ENCODE measurements at places on chromosomes 6 and 20.

DNA sequence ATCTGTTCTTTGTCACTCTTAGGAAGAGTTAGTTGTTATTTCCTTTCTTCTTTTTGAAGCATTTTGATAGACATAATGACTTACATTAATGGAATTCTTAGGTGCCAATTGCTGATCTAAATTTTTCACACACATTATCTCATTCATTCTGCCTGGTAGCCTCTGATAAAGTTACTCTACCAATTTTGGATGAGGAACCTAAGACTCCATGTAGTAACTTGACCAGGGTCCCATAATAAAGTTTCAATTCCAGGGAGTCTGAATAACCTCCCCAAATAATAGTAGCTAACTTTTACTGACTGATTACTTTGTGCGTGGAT lies 73.2 kb upstream of the CITED2 start:
- DNase-seq = no peak

GRCh38 chr20:47711046-47711752 lies 74.1 kb downstream of the SULF2 start:
- DNase-seq = no peak

DNA sequence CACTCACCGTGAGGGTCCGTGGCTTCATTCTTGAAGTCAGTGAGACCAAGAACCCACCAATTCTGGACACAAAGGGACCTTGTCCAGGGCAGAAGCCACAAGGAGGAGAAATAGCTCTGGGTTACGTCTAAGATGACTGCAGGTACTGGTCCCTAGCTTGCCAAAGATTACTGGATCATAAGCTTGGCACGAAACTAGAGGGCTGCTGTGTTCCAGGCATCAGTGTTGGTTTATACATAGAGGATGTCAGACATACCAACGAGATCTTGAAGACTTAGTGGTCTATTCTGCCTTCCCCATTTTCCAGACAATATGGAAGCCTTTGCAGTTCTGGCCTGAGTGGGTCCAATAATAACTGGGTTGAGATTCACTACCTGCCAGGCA lies 175.7 kb downstream of the TBX18 start:
- DNase-seq = no peak

- no peak for DNase-seq
Measured at GRCh38 chr6:81362246-81362645, 390.2 kb downstream of the TENT5A start.

DNA sequence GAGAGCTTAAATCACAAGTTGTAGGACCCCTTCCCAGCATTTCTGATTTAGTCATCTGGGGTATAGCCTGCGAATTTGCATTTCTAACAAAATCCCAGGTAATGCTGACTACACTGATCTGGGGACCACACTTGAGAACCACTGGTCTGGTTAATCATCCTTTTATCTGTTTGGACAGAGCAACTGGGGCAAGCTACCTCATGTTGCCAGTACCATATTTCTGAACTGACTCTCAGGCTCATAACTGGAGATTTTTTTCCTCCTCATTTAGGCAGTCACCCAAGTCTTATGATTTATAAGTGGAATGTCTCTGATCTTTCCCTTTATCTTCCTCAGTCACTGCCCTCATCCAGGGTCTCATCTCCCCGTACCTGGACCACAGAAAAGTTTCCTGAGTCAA lies 12.0 kb upstream of the GTF3C6 start:
- no peak for DNase-seq

DNA sequence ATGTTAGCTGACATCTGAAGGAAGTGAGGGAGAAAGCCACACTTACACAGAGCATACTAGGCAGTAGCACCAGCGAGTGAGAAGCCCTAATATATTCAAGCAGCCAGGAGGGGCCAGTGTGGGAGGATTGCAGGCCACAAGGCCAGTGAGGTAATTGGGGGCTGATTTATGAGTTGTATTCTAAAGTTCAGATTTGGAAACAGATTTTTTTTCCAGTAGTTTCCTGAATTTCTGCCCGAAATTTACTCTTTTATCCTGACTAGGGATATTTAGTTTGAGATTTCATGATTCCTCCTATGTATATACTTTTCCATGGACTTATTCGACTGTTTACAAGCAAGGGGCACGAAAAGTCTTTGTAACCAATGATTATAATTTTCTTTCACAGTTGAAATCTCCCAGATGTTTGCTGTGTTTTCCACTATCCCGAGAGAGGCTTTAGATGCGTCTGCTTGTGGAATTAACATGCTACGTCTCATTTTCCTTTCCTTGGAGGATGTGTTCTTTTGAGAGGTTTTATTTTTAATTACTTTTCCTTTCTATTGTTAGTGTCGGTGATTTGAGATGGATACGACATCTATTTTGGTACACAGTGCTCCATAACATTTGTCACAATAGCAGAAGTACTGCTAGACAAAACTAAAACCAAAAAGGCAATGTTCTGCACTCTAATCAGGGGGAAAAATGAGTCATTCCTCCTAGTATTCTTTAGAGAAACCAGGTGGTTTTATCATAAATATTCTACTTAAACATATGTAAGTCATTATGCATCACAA lies 356.3 kb upstream of the HSF2 start:
- no peak for DNase-seq

DNA sequence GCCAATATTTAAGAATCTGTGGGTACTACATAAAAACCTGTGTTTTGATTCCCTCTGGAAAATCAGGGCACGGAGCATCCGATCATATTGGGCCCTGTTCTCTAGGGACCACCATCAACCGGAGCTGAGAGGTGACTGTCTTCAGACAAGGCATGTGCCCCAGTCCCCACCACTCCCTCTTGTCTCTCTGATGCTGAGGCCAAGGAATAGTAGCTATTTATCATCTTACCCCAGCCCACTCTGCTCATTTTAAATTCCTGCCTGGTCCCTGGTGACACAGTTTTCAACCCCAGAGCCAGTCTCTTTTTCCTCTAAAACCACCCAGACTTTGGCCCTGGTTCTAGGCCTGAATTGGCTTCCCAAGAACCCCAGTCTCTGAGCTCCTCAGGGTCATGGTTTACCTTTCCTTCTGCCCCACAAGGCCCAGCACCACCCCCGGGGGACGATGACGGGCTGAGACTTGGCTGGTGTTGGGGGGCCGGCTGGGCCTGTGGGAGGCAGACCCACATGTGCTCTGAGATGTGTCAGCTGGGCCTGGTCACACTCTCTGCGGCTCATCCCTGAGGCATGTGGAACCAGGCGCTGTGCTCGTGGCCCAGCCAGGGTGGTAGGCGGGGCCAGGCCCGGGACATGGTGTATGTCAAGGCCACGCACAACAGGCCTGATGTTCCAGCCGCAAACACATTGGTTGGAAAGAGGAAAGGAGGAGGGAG lies 114.4 kb downstream of the CEBPB start:
- no peak for DNase-seq

- no peak for DNase-seq
Measured at GRCh38 chr6:1007159-1007558, 304.7 kb upstream of the FOXQ1 start.

- DNase-seq = no peak
Measured at GRCh38 chr20:43799150-43799711, 72.4 kb upstream of the GTSF1L start.

DNA sequence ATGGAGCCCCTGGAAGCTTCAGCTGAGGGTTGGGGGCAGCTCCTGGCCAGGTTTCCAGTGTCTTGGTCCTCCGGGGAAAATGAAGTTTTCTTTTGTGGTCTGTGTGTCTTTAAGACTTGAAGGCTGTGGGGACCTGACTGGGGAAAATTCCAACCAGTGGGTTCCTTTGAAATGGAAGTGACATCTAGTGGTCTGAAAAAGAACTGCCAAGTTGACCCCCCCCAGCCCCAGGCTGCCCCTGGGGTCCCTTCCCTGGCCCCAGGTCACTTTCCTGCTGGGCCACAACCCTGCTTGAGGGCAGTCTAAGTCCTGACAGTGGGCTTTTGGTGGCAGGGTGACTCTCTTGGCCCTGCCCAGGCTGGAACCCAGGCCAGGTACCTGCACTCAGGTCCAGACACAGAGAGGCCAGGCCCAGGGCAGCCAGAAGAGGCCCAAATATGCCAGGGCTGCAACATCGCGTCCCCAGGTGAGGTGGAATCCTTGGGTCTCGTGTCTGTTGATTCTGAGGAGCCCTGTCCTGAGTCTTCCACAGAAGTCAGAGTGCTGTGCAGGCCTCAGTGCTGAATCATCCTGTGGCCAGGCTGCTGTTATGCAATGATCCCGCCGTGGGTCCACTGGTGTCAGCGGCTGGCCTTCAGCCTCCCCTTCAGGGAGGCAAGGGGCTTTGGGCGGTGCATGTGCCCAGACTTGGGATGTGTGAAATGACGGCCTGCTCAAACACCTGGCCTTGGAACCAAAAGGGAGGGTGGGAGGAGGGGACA lies 68.4 kb downstream of the VEGFA start:
- no peak for DNase-seq

- no peak for DNase-seq
Measured at GRCh38 chr6:1383729-1384548, 5.4 kb upstream of the FOXF2 start.

DNA sequence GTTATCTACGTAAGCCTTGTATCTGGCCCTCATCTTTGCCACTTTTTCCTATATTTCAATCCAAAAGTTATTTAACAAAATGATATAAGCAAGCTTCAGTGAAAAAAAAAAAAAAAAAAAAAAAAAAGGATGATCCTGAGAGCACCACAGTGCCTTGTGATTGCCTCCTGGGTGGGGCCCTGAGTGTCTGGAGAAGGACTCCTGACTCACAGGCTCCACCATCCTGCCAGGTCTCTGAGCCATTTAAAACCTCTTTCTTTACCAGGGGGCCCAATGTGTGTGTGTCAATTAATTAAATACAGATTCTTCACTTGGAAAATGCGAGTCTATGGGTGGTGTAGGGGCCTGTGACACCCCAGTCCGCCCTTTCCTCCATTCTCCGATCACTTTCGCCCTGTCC lies 105.2 kb downstream of the SMOC2 start:
- no peak for DNase-seq

- DNase-seq = no peak
Measured at GRCh38 chr6:139860203-139860602, 485.8 kb upstream of the CITED2 start.

DNA sequence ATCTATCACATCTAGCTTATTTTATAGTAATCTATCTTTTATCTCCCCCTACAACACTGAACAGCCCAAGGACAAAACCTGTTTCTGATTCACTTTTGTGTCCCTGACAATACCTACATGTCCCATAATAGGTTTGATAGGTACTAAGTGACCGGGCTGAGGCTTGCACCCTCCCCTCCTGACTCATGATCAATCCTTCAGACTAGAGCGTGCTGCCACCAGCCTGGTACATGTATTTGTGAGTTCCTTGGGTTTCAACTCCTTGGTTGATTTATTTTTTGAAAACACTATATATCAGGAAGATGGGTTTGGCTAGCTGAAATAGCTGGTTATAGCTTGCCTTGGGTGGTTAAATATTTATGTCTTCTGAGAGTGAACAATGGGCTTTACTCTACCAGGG lies 41.6 kb upstream of the RAB23 start:
- no peak for DNase-seq

GRCh38 chr6:16776394-16777017 lies 15.2 kb upstream of the ATXN1 start:
- no peak for DNase-seq
